ENCODE measurements at places on chromosomes 5 and 9.

GRCh38 chr9:94944626-94945025 lies 218.1 kb downstream of the AOPEP start:
- no peak for DNase-seq

- DNase-seq: no peak
Measured at GRCh38 chr5:179347581-179347980, 2.3 kb upstream of the ADAMTS2 start.

DNA sequence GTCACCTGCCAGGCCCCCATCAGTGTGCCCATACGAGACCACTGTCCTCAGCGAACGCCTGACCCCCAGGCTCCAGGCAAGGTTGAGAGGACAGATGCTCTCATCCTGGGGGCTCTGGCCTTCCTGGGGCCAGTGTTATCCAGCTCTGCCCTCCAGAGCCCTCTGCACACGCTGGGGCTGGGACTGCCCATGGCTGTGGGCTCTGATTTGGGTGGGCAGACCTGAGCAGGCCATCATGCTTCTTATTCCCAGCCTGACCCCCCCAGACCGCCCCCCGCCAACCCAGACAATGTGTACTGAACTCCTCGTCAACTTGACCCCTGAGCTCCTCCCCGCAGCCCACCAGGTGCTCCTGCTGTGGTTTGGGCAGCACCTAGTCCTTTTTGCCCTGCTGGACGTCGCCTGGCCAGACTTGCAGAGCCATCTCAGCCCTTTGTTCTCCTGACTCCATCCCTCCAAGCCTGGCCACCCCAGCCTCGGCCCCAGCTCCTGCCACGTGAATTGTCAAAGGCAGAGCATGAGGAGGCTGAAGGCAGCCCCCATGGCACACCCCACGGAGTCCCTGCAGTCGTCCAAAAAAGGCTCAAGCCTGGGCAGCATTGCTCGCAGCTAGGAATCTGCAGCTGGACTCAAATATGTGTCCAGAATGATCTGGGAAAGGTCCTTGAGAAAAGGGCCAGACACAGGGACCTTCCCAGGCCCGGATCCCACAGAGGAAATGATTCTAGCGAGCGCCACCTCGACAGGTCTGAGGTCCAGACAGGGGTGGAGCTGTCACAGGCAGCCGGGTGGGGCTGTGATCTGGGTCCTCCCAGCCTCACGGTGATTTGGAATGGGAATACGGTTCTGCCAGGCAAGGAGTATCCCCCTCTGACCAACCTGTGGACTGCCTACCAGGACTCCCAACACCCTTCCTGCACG lies 87.0 kb downstream of the ADAMTS2 start:
- no peak for DNase-seq

GRCh38 chr5:58450811-58451629 lies 8.9 kb downstream of the PLK2 start:
- no peak for DNase-seq

DNA sequence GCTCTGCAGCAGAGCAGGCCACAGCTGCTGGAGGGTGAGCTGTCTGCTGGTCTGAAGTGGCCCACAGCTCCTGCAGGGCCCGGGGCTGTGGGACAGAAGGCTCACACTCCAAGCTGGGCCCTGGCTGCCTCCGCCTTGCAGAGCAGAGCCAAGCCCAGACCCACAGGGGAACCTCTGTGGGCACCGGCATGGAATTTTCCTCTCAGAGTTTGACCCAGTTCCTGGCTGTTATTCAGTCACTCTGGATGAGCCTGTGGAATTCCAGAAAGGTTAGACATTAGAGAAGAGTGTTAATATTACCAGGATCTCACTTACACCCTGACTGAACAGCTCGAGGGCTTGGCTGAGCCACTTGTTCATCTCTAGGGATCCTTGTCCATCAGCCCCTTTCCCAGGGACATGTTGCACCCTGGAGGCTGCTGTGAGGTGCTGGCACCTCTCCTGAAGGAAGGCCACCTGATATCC lies 17.5 kb downstream of the IL9 start:
- DNase-seq: no peak

- DNase-seq: no peak
Measured at GRCh38 chr5:150301170-150301505, 1.6 kb downstream of the ARSI start.

GRCh38 chr9:8374471-8374870 lies 574.9 kb upstream of the DMAC1 start:
- no peak for DNase-seq

DNA sequence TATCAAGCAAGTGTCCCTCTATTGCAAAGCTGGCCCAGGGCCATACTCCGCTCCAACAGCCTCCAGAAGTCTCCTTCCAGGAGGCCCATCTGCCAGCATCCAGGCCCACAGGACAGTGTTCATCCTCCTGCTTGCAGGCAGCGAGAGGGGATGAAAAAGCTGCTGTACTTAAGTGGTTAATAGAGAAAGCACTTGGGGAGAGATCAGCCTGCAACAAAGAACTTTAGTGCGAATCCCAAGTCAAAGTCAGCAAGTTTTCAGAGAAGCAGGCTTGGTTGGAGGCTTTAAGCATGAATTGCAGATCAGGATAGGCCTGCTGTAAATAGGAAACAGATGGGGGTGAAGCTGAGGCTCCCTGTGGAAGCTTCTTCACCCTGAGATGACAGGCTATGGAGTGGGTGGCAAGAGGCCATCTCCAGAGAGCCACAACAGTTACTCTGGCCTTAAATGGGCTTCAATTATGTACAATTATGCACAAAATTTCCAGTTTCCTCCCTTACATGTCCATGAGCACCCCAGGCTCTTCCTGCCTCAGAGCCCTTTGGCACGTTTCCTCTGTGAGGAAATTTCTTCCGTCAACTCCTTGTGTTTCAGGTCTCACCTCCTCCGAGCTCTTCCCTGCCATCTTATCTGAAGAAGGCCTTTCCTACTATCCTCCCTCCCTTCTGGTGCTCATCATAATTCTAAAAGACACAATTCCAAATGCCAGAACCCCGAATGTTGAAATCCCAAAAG lies 98.0 kb upstream of the NR3C1 start:
- DNase-seq: no peak

DNA sequence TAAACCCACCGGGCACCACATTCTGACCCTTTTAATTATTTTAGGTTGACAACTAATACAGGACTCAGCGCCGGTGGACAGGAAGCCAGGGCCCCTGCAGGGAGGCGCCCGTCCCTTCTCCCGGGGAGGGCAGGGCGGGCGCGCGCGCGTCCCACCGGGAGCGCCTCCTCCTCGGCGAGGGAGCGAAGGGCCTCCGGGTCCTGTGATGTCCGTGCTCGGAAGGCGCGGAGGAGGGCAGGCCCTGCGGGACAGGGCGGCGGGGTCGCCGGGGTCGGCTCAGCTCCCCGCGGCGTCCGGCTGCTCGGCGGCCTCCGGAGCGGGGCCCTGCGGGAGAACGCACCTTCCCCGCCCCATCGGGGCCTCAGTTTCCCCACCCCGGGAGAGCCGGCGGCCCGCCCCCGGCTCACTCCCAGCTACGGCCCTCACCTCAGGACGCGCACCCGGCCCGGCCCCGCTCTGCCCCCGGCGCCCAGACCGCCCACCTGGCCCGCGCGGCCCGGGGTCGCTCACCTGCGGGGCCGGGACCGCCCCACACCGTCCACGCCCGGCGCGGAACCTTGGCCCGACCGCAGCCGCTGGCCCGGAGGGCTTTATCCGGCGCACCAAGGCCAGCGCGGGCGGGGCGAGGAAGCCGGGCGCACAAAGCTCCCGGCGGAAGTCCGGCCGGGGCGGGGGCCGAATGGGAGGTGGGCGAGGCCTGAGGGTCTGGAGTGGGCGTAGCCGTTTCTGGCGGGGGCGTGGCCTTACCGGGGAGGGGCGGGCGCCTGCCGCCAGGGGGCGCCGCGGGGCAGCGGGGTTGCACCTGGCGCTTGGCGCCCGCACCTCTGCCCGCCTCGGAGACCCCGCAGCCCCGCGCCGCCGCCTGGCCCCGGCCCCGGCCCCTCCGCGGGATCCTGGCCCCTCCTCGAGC lies at the start of the genes EXD3 and NOXA1:
TSS of gene EXD3 (minus strand) at position 559 of the 910 bp plus-strand sequence. CDS start 27,805 bp downstream, outside the sequence.
TSS of gene NOXA1 (plus strand) at position 790 of the 910 bp plus-strand sequence. CDS start 137 bp downstream, outside the sequence.
- peak; percentile 90 for DNase-seq

DNA sequence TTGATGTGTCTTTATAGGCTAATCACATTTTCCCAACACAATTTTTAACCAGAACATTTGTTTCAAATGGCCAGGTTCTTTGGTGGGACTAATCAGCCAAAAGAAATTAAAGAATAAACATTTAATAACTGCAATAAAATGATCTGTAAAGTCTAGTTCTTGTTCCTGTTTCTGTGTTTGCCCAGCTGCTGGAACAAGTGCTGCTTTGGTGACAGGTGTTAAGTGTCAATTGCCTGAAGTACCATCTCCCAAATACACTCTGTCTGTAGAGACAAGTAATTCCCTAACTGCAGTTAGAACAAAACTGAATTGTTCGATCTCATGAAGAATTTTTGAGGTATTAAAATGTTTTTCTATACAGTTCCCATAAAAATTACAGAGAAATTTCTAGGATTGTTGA lies 402.3 kb upstream of the CHD1 start:
- no peak for DNase-seq

- DNase-seq: no peak
Measured at GRCh38 chr5:138077064-138077696, 6.7 kb upstream of the WNT8A start.

DNA sequence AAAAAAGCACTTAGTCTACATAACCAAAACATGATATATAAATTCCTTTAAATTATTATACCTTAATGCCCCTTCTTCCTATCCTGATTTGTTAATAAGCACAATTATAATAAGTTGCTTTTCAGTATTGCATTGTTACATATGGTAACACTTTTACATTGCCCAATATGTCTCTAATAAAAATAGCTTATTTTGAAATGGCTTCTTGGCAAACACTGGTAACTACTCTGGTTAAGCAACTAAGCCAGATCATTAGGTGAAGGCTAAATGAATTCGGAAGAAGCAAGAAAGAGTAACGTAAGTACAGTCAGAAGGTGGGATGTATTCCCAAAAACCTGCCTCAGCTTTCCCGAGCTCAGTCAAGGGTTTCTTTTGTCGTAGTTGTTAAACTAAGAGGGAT lies 85.3 kb downstream of the TTC39B start:
- no peak for DNase-seq

GRCh38 chr9:132590318-132591182 lies 8.1 kb downstream of the BARHL1 start:
- DNase-seq: no peak

GRCh38 chr5:158463188-158463587 lies 604.2 kb upstream of the CLINT1 start:
- no peak for DNase-seq

GRCh38 chr5:117888688-117889087 lies 1099.7 kb downstream of the DTWD2 start:
- no peak for DNase-seq

Measured in NCI-H1417 treated with DMSO at 0.1 percent for 48 hours (cell line).